ENCODE measurements at places on chromosomes 5 and 9.

DNA sequence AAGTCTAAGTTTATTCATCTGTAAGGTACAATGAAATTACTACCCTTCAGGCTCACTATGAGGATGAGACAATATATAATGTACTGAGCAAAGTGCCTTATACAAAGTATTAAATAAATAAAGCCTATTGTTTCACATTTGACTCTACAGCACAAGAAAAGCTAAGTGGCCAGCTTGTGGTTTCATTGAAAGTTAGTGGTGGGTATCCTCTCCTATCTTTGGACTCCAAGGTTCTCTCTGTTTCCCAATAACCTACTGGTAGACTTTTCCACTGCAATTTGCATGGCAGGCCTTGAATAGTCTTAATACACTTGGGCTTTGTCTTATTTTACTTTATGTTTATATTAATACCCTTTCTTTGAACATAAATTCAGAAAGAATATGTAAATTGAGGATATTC lies 262.7 kb downstream of the DEPDC1B start:
- DNase-seq = no peak

GRCh38 chr5:115801984-115802383 lies 14.5 kb downstream of the CDO1 start:
- no peak for DNase-seq

DNA sequence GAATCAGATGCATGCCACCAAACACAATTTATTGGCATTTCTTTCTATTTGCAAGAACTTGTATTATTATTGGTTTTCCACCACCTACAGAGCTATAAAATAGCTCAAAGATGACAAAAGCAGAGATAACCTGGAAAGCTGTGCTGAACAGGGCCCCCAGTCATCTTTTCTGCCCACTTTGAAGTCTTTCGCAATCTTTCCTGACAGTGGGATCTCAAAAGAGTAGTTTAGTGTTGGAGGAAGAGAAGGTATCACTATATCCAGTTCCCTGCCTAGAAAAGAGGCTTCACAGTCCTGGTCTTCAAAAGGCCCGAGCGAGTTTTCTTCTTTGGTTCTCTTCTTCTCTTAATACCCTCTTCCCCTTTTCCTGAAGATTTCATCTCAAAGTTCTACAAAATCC lies 231.0 kb downstream of the RAB3C start:
- DNase-seq = no peak

DNA sequence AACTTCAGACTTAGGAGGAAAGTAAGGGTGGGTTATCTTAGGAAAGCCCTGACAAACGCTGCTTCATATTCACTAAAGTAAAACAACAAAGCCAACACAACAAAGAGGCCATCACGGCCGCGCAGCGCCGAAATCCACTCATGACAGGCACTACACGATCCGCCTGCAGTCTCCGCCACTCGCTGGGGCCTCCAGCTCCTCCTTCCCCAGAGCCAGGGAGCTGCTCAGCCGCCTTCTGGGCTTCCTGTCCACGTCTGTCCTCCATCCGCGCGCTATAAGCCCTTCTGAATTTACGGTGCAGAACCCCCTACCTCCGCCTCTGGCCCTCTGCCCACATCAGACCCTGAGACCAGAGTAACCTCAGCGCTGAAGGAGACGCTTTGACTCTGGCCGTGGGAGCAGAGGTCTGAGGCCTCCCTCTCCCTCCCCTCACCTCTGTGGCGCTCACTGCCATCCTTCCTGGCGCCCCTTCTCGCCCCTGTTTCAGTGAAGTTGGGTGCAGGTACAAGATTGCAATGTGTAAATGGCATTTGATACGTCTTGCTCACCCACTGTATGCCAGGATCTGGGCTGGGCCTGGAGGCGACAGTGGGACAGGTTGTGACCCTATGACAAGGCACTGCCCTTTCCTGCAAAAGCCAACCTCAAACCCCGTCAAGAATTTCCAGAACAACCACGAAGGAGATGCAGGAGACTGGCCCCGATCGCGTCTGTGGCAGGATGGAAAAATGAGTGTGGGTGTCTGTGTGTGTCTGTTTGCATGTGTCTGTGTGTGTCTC lies 74.9 kb upstream of the PHYKPL start:
- no peak for DNase-seq

- DNase-seq = no peak
These were observed 275.7 kb downstream of the BNC2 start for GRCh38 chr9:16594787-16595186.

DNA sequence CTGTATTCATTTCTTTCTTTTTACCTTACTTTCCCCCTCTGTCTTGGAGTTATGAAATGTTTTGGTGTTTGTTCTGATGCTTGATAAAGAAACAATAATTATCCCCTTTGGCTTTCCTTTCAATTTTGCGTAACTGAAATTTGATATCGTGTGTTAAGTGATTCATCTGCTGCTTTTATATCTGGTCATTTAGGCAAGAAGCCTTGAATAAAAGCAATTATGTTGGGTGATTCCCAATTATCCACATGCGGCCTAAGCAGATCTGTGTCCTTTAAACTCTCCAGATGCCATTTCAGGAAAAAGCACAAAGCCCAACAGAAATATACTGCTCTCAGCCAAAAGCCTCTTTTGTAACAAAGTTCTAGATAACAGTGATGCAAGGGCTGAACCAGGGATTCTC lies 92.8 kb downstream of the TAF11L14 start:
- DNase-seq = no peak

DNA sequence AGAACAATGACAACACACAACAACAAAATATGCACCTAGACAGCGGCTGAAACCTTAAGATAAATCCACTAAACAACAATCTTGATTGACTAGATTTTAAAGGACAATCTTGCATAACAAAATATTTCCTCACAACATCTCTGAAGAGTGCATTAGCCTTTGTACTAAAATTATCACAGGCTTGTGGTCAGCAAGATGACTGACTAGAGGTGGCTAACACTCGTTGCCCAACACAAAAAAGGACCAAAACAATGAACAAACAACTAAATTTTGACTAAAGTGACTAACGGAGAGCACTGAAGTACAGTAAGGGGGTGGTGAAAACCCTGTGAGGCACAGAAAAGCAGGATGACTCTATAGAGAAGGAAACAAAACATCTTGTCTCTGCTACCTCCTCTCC lies 183.9 kb downstream of the BRINP1 start:
- DNase-seq = no peak

- DNase-seq = no peak
These were observed 376.9 kb downstream of the SEMA5A start for GRCh38 chr5:9168791-9169556.

DNA sequence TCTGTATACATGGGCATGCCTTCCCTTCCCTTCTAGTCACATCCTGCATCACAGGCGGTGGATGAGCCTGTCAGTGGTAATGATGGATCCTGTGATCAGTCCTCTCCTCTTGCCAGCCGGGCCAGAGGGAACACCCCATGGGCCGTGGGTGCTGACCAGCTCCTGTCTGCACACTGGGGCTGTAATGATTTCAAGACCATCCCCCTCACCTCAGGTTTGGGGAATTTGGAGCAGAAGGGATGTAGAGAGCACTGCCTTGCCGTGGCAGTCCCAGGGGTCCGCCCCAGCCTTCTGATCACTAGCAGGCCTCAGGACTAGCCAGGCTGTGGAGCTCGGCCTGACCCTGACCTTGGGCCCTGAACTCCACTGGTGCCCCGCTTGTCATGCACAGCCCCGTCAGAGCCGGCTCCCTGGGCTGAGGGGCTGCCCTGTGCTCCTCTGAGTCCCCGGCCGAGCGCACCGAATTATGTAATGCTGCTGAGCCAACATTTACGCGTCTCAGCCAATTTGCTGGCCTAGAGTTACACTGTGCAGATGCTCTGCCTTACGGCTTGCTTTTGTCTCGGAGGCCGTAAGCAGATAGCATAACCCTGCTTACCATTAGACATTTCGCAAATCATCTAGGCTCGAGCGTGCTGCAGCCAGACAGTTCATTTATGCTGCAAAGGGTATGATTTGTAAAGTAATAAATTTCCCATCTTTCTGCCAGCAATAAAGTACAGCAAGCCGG lies 155.3 kb downstream of the MACROH2A1 start:
- DNase-seq = no peak

DNA sequence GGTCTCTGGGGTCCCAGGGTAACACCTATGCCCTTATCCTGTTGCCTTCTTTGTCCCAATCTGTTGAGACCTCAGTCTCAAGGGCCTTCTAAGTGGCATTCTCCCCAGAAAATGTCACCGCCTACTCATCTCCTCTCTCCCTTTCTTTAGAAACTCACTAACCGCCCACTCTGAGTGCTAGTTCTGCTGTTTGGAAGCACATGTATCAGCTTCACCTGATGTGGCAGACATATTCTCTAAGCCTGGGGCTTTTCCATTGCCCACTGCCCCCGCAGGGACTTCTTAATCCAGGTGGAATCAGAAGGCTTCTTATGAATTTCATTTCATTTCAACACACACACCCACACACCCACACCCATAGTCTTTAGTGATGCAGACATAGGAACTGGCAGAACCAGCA lies 165.1 kb downstream of the ASTN2 start:
- DNase-seq = no peak

- DNase-seq = no peak
These were observed 100.3 kb downstream of the PJA2 start for GRCh38 chr5:109309326-109310063.

DNA sequence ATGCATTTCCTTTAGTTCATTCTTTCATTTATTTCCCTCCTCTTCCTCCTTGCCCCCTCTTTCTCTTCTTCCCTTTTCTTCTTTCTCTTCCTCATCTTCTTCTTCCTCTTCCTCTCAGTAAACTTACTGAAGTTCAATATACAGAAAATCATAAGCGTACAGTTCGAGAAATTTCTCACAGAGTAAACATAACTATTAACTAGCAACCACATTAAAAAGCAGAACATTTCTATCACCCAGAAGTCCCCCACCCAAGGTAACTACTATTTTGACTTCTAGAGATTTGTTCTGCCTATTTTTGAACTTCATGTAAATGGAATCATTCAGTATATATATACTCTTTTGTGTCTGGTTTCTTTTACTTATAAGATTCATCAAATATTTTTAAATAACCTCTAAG lies 48.2 kb downstream of the TNFAIP8 start:
- DNase-seq = no peak

DNA sequence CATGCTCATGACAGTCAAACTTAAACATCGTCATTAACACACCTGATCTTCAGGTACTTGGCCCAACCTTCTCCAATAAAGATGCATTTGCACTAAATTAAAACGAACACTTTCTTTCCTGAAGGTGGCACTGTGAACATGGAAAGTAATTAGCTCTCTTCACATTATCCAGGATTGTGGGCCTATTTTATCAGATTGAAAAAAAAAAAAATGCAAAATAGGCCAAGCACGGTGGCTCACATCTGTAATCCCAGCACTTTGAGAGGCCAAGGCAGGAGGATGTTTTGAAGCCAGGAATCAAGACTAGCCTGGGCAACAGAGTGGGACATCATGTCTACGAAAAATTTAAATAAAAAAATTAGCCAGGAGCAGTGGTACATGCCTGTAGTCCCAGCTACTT lies 14.4 kb upstream of the CDC20B start:
- DNase-seq = no peak

DNA sequence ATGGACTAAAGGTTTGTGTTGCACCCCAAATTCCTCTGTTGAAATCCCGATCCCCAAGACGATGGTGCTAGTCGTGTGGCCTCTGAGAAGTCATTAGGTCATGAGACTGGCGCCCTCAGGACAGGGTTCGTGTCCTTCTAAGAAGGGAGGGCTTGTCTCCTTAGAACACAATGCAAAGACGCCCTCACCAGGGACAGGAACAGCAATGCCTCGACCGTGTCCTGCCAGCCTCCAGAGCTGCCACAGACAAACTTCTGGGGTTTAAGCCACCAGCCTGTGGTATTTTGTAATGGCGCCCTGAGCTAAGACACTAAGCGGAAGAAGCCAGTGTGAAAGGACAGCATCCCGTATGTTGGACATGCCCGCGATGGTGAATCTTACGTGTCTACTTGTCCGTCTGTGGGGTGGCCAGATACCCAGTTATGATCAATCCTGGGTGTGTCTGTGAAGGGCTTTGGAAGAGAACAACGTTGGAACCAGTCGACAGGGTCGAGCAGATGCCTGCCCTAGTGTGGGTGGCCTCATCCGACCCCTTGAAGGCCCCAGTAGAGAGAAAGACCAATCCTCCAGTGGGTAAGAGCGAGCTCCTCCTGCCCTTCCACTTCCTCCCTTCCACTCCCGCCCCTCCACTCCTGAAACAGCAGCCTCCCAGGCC lies 279.2 kb upstream of the IRX2 start:
- DNase-seq = no peak

DNA sequence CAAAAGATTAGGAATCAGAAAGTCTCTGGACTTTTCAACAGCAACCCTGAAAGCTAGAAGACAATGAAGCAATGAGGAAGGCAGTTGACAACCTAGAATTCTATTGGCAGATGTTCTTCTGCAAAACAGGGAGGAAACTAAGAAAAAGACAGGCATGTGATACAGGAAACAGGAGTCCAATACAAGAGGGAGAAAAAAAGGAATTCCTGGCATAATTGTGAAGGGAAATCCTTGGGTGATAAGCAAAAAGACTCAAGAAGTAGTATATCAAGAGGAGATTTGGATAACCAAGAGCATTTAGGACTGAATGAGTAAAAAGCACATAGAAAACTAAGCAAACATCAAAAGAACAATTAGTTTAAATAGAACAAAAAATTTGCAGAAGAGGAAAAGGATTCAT lies 58.6 kb downstream of the LPAR1 start:
- no peak for DNase-seq

GRCh38 chr5:43352131-43352530 lies 38.9 kb upstream of the HMGCS1 start:
- no peak for DNase-seq

DNA sequence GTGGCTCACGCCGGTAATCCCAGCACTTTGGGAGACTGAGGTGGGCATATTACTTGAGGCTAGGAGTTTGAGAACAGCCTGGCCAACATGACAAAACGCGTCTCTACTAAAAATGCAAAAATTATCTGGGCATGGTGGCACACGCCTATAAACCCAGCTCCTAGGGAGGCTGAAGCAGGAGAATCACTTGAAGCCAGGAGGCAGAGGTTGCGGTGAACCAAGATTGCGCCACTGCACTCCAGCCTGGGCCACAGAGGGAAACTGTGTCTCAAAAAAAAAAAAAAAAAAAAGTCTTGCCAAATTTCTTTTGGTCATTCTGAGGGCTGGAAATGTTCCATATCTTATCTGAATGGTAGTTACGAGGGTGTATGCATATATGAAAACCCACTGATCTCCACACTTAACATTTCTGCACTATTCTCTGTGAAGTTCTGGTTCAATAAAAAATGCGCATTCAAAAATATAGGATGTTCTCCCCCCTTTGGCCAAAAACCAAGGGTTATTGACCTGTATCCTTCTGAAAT lies 13.5 kb upstream of the NIPAL4 start:
- DNase-seq = no peak

GRCh38 chr5:100791391-100791790 lies 111.7 kb downstream of the ST8SIA4 start:
- no peak for DNase-seq
